ENCODE measurements at places on chromosomes 12 and 14. TPM values are rescaled to one million over a fixed set of nuclear protein-coding genes. Genes with fewer than 3 reads are reported as not detected.

DNA sequence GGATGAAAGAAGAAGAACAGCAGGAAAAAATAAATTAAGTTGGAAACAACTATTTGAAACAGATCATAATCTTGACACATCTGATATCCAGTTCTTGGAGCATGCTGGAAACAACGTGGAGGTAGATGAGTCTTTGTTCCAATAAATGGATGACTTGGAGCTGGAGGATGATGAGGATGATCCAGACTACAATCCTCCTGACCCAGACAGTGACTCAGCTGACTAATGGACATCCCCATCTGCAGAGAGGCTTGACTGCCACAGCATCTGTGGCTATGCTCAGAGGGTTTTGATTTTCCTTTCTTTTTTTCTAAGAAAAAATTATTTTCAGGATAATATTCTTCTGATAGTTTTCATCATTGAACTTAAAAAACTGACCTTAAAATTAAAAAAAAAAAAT lies 6.2 kb upstream of the ZDHHC17 start:
- DNase-seq, result no peak
- H3K27me3 ChIP-seq, result no peaks in the 10 kb centered on the region
- H3K4me1 ChIP-seq, result peaks cover under 1% of the 10 kb centered on the region

GRCh38 chr12:21815306-21816062 lies 41.0 kb upstream of the KCNJ8 start:
- no peak for DNase-seq
- H3K4me3 ChIP-seq, result no peak overlapping the region
- H3K27me3 ChIP-seq, result no peaks in the 10 kb centered on the region
- H3K4me1 ChIP-seq, result no peaks in the 10 kb centered on the region

ASPG gene
- not detected for total RNA-seq

- peak overlapping the region; percentile 42 for H3K27ac ChIP-seq
- no peak for DNase-seq
- no peaks in the 10 kb centered on the region for H3K4me1 ChIP-seq
These were observed 10.5 kb downstream of the GNPNAT1 start for GRCh38 chr14:52780893-52781292.

DNA sequence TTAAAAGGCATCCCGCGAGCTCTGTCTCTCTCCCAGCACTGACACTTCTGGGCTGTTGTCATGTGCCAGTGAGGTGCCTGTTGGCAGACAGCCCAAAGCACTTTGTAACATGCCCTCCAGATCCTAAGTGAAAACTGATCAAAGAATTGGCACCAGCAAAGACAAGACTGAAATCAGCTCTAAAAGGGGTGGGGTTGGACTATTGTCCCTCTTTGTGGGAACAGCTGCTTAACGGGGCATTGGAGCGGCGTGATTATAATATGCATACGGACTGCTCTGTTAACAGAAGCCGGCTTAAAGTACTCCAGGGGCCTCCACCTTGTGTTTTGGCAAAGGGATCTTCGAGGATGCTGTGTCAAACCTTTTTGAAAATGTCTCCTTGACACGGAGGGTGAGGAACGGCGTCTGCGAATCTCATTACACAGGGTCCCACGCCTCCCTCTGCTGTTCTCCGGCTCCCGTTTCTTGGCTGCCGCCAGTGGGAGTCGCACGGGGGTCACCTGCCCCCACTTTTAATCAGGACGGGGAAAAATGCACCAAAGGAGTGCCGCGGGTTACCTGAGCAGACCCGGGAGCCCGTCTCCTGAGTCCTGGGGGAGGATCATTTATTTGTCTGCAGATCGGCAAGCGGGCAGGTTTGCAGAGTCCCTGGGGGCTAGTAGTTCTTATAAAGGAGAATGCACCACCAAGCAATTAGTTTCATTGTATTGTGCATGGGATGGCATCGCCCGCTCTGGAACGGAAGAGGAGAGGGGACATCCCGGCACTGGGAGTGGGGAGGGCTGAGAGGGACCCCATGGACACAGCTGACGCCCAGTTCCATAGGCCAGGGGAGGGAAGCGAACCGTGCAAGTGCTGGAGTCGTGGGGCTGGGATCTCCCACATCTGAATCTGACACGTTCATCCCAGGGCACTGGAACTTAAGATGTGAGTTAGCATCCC lies 44.3 kb downstream of the SPRING1 start:
- peaks cover 4% of the 10 kb centered on the region for H3K4me1 ChIP-seq
- H3K27ac ChIP-seq, result no peak overlapping the region
- no peak for DNase-seq
- no peaks in the 10 kb centered on the region for H3K36me3 ChIP-seq

DNA sequence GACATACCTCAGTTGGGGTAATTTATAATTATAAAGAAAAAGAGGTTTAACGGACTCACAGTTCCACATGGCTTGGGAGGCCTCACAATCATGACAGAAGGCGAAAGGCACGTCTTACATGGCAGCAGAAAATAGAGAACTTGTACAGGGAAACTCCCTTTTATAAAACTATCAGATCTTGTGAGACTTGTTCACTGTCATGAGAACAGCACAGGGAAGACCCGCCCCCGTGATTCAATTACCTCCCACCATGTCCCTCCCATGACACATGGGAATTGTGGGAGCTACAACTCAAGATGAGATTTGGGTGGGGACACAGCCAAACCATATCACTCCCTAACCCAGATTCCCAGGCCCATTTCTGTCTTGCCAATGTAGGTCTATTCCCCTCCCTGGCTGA lies 22.1 kb downstream of the MYO1H start:
- no peak overlapping the region for H3K27ac ChIP-seq
- DNase-seq, result no peak
- H3K4me1 ChIP-seq, result no peaks in the 10 kb centered on the region
- H3K36me3 ChIP-seq, result no peaks in the 10 kb centered on the region

- no peaks in the 10 kb centered on the region for H3K27me3 ChIP-seq
- DNase-seq, result no peak
- H3K4me1 ChIP-seq, result no peaks in the 10 kb centered on the region
- H3K36me3 ChIP-seq, result no peaks in the 10 kb centered on the region
These were observed 290.4 kb upstream of the RTL1 start for GRCh38 chr14:101193845-101194372.

DNA sequence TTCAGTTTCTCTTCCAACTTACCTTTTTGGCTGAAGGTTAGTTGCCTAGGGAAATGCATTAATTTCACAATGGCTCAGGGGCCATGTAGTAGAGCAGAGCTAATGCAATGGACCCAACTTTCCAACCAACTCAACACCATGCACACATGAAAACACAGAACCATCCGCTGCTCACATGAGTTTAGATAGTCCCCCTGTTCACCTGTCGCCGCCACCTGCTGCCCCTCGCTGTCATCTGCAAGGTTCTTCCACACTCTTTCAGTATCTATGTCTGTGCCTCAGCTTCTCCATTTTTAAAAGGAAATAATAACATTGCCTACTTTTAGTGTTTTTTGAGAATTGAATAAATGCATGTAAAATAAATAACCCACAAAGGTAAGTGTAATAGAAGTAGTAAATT lies 585.6 kb downstream of the ETNK1 start:
- no peak overlapping the region for H3K27ac ChIP-seq
- no peaks in the 10 kb centered on the region for H3K4me1 ChIP-seq
- H3K27me3 ChIP-seq, result no peaks in the 10 kb centered on the region
- H3K4me3 ChIP-seq, result no peak overlapping the region
- no peak for DNase-seq

SLC35E3 gene
- 12.3 TPM for total RNA-seq

DNA sequence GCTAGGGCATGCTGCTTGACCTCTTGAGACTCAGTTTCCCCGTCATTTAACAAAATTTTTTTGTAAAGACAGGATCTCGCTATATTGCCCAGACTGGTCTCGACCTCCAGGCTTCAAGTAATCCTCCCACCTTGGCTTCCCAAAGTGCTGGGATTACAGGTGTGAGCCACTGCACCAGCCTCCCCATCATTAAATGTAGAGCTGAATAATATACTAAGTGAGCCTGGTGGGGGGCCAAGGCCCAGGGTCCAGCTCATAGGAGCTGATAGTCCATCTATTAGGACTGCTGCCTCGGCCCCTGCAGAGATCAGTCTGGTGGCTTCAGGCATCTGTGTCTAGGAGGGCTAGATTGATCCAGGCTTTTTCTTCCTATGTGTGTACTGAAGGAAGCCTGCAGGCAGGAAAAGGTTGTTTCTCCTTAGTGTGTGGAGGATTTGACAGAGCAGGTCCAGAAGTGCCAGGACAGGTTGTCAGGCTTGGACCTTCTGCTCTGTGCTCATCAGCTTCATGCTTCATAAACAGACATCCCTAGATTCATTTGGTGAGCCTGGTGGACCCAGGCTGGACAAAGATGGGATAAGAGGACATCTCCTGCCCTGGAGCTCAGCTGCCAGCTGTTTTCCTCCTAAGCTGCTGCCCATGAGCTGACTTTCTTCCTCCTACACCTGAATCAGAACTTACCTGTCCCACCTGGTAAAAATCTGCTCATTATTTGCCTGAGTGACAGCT lies 135.4 kb downstream of the ZFP36L1 start:
- DNase-seq, result no peak
- peaks cover 19% of the 10 kb centered on the region for H3K4me1 ChIP-seq
- no peak overlapping the region for H3K4me3 ChIP-seq
- H3K36me3 ChIP-seq, result peaks cover 2% of the 10 kb centered on the region
- H3K27me3 ChIP-seq, result no peaks in the 10 kb centered on the region

- H3K27me3 ChIP-seq, result no peaks in the 10 kb centered on the region
- no peak for DNase-seq
- no peak overlapping the region for H3K4me3 ChIP-seq
- H3K27ac ChIP-seq, result no peak overlapping the region
- no peaks in the 10 kb centered on the region for H3K4me1 ChIP-seq
These were observed 219.5 kb upstream of the TMEM132C start for GRCh38 chr12:128047266-128048060.

SLC38A6 gene
- 4.0 TPM for total RNA-seq

DNA sequence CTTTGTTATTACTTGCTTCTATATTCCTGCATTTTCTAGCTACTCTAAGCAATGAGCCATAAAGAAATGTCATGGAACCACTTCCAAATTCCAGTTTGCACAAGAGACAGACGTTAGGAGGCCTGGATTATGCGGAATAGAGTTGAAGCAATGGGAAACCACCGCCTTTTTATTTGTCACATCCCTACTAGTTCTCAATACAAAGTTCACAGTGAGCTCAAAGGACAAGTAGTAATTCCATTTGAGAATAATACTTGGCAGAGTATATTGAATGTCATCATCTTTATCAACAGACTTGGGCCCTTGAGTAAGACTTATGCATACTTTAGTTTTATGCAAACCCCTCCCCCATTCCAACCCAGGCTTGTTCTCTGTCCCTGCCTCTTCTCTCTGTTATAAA lies 3.7 kb upstream of the SLC15A5 start:
- H3K27ac ChIP-seq, result no peak overlapping the region
- no peaks in the 10 kb centered on the region for H3K27me3 ChIP-seq
- no peaks in the 10 kb centered on the region for H3K4me1 ChIP-seq
- H3K4me3 ChIP-seq, result no peak overlapping the region

OR6C2 gene
- total RNA-seq, result not detected

DNA sequence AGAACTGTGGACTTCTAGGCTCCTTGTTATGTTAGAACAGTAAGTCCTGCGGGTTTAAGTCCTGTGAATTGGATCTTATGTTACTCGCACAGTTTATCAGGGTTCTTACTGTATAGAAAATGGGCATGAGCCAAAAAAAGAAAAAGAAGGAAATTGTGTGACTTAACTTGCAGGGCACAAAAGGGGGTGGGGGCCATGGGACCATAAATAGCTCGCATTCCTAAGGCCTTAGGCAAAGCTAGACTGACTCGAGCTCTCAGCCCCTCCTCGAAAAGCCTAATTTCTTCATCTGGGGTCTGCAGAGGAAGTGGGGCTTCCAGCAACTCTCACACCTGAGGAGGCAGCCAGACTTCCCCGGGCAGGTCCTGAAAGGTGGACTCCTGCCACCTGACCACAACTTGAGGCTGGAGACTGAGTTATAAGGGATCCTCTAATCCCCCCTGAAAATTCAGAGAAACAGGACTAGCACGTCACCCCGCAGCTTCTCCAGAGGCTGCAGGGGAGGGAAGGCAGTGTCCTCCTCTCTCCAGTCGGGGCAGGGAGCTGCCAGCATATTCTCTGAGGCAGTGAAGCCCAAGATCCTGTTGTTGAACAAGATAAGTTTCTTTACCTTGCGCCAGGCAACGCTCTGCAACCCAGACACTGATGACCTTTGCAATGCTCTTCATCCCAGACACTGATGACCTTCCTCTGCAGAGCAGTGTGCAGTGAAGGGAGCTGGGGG lies 280.5 kb downstream of the PCNX1 start:
- no peaks in the 10 kb centered on the region for H3K36me3 ChIP-seq
- H3K4me3 ChIP-seq, result no peak overlapping the region
- no peaks in the 10 kb centered on the region for H3K27me3 ChIP-seq

DNA sequence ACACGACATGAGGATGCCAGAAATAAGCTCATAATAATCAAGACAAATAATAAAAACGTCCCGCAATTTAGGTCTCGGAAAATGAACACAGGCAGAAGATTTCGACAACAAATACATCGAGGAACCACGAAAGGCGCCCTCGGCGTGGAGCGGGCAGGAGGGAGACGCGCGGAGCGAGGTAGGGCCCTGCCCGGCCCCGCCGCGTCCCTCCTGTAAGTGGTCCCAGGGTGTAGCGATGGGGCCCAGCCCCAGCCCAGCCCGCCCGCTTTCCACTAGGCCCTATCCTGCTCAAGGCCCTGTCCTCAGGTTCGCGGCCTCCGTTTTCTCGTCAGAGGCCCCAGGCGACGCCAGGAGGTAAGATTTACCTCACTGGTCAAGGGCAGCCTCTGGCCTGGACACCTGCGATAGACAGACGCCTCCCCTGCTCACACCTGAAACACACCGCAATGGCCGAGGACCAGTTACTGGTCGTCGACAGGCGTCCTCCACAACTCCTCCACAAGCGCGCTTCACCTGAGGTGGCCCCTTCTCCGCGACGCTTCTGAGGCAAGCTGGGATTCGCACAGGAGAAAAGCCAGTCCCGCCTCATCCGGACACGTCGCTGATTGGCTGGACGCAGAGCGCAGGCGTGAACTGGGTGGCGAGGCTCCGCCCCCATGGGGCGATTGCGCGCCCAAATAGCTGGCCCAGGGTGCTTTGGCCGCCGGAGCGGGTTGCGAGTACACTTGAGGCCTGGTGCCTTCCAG lies at the start of gene SYCP3:
Gene SYCP3 (minus strand): TSS at position 543 of the 746 bp plus-strand sequence. CDS start 1,527 bp downstream, outside the sequence.
- H3K27ac ChIP-seq, result no peak within 1 kb of the TSS
- DNase-seq, result no peak
- no peaks in the 10 kb centered on the region for H3K27me3 ChIP-seq

DNA sequence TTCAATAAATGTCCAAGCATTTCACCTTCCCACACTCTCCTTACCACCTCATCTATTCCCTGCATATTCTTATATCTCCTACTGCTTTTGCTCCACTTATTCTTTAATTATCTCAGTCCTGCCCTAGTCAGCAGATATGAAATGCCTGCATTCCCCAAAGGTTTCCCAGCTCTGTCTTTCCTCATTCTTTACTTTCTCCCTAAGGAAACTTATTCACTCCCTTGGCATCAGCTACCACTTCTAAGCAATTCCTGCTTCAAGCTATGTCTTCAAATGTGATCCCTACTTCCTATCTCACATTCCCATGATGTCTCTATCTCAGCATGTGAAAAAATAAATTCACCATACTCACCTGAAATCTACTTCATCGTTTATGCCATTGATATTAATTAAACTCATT lies 111.8 kb downstream of the CAPZA3 start:
- no peak overlapping the region for H3K27ac ChIP-seq
- H3K36me3 ChIP-seq, result no peaks in the 10 kb centered on the region
- H3K27me3 ChIP-seq, result peaks cover 5% of the 10 kb centered on the region
- no peaks in the 10 kb centered on the region for H3K4me1 ChIP-seq
- no peak overlapping the region for H3K4me3 ChIP-seq
- DNase-seq, result no peak

TAS2R20 gene
- 0.30 TPM for total RNA-seq

PYM1 gene
- 34.9 TPM for total RNA-seq

- no peaks in the 10 kb centered on the region for H3K4me1 ChIP-seq
- DNase-seq, result no peak
- no peaks in the 10 kb centered on the region for H3K36me3 ChIP-seq
- H3K4me3 ChIP-seq, result no peak overlapping the region
- no peak overlapping the region for H3K27ac ChIP-seq
These were observed 329.0 kb upstream of the SFSWAP start for GRCh38 chr12:131381716-131382430.

Measured in activated naive CD8-positive, alpha-beta T cell treated with anti-CD3 and anti-CD28 coated beads for 36 hours (primary cell).